Stimulated activated CD4-positive, alpha-beta T cell treated with anti-CD3 and anti-CD28 coated beads, Interleukin-1b, Interleukin-23, amount 100 ng/mL, for 24 hours (primary cell): ENCODE measurements at places on chromosomes 1 and 21.
A peak's percentile ranks its signal among the peaks of the same experiment; 100 is the strongest.

DNA sequence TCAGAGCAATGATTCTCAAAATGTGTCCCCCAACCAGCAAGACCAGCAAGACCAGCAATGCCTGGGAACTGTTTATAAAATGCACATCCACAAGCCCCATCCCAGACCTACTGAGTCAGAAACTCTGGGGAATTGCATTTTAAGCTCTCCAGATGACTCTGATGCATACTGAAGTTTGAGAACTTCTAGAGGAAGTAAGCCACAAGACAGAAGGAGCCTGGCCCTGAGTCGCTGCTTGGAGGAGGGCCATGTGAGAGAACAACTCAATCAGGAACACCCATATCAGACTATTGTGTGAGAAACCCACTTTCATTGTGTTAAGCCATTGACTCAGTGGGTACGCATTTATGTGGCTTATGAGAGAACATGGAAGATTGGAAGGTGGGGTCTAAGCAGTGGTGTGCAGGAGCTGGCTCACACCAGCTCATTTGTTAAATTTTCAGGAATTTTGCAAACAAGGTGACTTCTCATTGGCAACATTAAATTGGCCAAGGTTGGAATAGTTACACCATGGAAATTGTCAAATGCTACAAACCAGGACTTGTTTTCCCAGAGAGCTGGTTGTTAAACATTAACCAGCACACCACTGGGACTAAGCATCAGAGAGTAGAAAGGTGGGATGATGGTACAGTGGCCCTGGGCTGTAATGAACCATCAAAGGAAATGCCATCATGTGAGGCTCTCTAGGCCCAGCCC is 38.9 kb downstream of the ATP1A1 start:
- DNase-seq: no peak

DNA sequence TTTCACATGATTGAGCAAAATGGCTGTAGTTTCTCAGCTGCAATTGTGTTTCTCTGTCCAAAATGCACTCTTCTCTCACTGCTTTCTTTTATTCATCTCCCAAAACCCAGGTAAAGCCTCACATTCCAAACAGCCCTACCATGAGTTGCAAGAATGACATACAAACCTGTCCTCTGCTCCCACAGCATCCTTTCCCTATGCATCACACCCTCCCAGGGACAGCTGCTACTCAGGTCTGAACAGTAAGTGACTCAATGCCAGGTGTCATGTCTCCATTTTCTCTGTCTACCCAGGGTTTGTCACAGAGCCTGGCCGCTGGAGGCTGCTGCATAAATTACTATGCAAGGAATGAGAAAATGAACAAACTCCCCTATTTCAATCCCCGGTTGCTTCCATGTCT is 118.5 kb downstream of the PLD5 start:
- DNase-seq: no peak

DNA sequence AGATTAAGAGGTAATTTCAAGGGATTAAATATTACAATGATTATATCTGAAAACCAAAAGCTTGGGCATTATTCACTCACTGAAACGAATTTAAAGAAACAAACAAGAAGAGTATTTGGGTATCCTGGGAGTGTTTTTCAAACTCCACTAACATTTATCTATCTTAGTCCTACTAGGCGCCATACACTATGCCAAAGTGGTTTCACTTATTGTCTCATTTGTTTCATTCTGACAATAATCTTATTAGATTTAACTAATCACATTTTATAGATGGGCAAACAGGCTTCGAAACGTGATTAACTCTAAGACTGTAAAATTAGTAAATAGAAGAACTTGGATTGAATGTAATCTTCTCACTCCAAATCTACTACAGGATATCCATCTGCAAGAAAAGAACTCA is 25.4 kb downstream of the ASH1L start:
- no peak for DNase-seq

GRCh38 chr1:214107322-214108096 is 119.7 kb downstream of the PROX1 start:
- DNase-seq: no peak

DNA sequence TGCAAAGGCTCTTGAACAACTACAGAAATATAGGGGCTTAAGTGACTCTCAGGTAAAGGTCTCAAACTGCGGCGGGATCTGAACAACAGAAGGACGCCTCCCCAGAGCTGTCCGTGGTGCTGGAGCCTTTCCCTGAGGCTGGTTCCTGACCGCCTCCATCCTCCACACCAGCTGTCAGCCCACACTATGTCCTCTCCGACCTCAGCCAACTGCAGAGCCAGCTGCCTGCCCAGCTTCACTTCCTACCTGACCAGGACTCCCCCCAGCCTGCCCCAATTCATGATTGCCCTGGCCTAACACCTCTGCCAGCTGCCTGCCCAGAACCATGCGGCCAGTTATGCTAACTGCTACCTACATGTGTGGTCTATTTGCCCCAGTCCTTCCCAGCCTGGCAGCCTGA is 63.6 kb upstream of the ZC3H12A start:
- DNase-seq: no peak

- peak; percentile 23 for DNase-seq
Observed at GRCh38 chr1:32014199-32014947, 705 bp downstream of the KHDRBS1 start.

DNA sequence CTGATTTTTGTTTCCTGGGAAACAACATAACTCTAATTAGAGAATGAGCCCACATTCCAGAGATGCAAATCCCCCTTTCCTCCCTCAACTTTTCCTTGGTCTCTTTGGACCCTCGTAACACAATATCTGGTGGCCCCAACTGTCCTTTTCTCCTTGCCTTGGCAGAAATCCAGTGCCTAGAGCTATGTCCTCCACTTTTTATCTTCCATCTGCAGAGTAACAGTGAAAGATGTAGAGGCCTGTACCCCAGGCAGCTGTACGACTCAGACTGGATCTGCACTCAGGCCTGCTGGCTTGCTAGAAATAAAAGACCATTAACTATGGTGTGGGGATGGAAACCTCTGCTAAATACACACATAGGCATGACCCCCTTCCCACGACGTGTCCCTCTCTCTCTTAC is 72.0 kb downstream of the WARS2 start:
- no peak for DNase-seq

- no peak for DNase-seq
Observed at GRCh38 chr1:160963521-160963920, 8.9 kb upstream of the ITLN2 start.

DNA sequence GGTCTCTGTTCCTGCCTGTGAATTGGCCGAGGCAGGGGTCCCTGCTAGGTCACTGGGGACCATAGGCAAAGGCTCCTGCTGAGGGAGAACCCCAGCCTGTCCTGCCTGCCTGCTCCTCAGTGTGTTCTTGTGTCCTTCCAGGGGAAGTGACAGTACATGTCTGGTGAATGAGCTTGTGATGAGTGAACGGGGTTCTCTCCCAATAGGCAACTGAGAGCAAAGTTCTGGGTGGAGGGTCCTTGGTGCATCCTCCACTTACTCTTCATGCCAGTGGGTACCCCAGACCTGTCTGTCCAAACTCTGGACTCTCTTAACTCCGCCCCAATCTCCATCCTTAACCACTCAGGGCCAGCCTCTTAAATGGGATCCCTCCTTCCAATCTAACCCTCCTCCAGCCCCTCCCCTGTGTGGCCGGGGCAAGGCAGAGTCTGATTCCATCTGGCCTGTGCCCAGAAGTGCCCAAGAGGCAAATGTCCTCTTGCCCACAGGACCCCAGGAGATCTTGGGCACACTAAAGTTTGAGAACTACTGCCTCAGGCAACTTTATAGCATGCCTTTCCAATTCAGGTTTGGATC is 2.0 kb downstream of the XKR8 start:
- no peak for DNase-seq

DNA sequence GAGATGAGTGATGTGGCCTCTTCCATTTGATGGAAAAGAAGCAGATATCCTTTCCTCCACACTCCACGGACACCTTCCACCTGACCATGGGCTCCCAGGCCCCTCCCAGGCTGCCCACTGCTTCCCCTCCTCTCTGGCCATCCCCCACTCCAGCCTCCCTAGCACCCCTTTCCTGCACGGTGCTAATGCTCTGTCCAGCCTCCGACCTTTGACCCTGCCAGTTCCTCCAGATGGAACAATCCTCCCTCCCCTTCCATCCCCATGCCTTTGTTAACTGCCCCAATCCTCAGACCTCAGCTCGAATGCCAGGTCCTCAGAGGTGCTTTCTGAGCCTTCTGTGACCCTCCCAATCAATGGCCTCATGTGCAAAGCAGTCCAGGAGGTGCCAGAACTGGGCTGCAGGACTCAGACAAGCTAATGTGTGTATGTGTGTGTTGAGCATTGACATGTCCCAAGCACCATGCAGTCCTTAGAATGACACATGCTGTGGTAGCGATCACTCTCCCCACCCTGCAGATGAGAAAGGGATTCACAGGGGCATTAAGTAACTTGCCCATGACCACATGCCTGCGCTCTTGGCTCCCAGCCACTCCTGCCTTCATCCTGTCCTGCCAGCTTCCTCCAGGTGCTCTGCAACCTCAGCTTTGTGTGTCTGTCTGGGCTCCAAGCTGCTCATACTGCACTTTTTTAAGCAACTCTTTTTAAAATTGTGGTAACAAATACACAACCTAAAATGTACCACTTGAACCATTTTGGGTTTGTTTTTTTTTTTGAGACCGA is 63.5 kb upstream of the EDN2 start:
- no peak for DNase-seq

GRCh38 chr21:21003701-21004100 is 5.5 kb downstream of the NCAM2 start:
- DNase-seq: no peak

- DNase-seq: no peak
Observed at GRCh38 chr1:164188497-164188896, 370.5 kb upstream of the PBX1 start.

DNA sequence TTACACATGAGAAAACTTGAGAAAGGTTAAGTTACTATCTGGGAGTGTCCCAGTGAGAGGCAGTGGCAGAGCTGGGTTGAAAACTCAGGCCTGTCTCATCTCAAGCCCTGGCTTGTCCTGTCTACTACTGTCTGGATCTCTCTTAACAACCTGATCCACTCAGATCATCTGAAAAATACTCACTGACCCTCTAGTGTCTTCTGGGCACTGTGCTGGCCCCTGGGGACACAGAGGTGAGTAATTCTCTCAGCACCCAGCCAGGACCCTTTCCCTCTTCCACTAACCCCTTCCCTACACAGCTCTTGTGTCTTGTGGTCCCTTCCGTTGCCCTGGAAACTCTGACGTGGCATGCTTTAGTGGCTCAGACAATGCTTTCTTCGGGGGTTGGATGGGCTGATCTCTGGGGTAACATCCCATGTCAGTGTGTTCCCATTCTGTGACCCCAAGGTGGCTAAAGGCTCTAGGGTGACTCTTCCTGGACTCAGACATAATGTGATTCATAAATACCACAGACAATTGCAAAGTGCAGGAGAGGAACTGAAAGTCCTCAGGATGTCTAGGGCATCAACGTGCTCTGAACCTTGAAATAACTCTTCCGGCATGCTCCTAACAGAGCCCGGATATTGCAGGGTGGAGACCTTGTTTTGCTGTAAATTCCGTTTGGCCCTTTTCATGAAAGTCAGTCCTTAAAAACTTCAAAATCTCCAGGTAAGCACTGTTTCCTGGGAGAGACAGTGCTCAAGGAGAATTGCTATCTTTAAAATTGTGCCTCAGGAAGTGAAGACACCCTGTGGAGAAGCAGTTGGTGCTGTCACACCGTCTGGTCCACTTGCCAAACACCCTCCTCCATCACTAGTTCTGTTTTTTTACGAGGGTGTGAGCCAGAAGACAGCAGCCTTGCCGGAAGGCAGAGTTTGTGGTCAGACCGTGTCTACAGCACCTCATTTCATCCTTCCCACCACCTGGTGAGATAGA is 4.0 kb downstream of the SHISAL2A start:
- peak; percentile 46 for DNase-seq

GRCh38 chr1:162070094-162070748 is 730 bp downstream of the NOS1AP start:
- no peak for DNase-seq

GRCh38 chr1:13749543-13750341 is 49.8 kb downstream of the PRDM2 start:
- peak; percentile 13 for DNase-seq

DNA sequence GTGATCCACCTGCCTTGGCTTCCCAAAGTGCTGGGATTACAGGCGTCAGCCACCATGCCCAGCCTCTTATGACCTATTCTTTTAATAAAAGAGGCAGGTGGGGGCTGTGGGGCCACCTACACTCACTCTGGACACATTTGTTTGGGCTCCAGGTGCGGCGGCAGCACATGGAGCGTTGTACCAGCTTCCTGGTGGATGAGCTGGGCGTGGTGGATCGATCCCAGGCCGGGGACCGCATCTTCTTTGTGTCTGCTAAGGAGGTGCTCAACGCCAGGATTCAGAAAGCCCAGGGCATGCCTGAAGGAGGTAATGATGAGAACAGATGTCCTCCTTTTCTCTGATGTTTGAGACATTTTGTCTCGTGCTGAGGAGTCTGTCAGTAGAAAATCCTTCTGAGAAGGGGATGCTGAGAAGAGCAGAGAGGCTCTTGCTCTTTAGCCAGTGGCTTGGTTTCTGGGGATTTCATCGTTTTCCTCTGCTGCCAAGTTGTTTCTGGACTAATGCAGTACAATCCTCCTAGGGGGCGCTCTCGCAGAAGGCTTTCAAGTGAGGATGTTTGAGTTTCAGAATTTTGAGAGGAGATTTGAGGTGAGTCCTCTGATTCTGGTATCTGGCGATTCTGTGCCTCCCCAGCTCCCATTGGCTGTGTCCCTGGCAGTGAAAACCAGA is 17.9 kb upstream of the MIIP start:
- peak; percentile 23 for DNase-seq

DNA sequence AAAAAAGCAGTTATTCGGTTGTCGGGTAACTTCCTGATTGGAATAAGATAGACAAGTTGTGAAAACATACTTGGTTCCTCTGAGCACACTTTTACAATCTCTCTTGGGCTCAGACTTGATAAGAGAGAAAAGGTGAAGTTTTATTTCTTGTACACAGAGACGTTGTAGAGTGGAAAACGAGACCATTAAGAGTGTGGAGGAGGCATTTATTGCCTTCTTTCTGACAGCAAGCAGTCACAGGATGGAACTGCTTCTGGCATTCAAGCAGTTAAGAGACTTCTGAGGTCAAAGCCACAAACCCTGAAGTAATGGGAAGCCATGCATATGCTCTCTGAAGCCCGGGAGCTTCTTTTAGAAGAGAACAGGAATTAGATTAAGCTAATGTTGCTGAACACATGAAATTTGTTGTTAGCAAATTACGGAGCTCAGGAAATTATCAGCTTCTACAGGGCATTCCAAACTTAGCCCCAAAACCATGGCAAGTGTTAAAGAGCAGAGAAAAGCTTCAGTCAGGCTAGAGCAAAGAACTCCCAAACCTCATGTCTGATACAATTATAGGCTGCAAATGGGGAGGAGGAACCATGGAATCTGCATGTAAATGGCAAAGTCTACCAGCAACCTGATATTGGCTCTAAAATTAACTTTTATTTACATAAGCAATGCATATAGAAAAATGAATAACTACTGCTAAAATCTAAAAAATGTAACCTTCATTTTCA is 26.0 kb downstream of the S1PR1 start:
- no peak for DNase-seq

DNA sequence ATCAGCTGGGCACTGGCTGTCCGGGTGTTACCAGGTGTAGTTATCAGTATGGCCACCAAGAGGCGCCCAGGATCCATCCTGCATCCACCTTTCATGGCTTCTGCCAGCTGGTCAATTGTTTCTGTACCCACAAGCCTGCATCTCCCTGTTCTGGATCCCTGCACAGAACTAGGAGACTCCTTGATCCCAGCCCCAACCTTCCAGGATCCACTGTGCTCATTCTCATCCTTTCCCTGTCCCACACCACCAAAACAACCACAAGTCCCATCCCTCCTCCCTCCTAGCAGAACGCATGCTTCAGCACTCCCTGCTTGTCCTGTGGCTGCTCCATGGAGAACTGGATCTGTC is 27.2 kb upstream of the FOXE3 start:
- peak; percentile 4 for DNase-seq

GRCh38 chr1:155691992-155692528 is 3.2 kb downstream of the DAP3 start:
- DNase-seq: no peak
